NCI-H2081 (cell line): ENCODE measurements at places on chromosomes 7 and 10.
A peak's percentile ranks its signal among the peaks of the same experiment; 100 is the strongest.

GRCh38 chr7:20032741-20033140, 184.4 kb downstream of the MACC1 start:
- no peak for DNase-seq

DNA sequence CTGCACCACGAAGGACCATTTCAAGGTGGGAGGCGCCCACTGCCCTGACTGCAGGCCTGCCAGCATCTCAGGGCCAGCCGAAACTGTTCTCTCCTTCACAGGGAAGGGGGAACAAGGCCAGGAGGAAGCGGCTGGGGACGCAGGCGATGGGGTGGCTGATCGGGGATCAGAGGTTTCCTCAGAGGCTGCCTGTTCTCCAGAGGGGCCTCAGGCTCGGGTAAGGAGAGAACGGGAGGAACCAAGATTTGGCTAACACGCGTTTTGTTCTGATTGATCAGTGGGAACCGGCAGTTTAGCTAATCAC, 87.9 kb downstream of the DIP2C start:
- DNase-seq = no peak

DNA sequence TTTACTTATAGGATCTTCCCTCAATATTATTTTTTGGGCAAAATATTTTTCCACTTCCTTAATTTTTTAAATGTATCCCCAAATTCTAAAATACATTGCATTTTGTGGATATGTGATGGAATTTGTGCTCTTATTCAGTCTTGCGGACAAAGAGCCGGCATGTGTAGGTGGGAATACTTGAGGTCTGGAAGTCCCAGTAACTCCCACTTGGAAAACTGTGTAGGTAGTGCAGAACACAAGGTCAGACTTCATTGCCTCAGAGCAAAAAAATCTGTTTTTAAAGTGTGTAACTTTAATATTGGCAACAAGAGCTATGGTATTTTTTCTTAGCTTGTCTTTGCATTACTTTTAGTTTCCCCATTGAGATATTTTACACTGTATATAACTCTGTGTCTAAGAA, 68.5 kb upstream of the SEMA3A start:
- DNase-seq = no peak

GRCh38 chr7:43117095-43117494, 4.6 kb downstream of the HECW1 start:
- DNase-seq = no peak

DNA sequence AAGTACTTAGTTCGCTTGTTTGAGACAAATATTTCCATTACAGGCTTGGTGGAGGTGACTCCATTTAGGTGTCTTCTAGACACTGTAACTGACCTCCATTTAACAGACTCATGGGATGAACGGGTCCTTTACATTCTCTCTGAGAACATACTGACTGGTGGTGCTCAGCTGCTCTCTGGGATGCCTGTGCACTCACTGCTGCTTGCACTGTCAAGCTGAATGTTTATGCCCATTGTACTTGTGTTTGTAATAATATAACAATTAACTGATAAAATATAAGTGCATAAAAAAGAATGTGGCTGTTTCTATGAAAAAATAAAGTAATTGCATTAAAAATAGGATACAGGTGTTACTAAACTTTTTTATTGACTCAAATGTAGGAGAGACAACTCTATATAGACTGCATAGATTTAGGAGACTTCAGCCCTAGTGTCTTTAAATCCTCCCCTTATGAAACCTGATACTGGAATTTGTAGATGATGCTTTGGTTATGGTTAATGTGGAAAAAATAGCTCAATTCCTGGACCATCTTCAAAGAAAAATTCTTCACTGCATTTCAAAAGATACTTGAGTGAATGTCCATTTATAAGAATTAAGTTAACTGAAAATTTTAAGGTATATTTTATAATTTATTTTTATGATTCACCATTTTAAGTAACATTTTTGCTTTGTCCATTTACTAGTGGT, 85.4 kb downstream of the CDK14 start:
- no peak for DNase-seq

DNA sequence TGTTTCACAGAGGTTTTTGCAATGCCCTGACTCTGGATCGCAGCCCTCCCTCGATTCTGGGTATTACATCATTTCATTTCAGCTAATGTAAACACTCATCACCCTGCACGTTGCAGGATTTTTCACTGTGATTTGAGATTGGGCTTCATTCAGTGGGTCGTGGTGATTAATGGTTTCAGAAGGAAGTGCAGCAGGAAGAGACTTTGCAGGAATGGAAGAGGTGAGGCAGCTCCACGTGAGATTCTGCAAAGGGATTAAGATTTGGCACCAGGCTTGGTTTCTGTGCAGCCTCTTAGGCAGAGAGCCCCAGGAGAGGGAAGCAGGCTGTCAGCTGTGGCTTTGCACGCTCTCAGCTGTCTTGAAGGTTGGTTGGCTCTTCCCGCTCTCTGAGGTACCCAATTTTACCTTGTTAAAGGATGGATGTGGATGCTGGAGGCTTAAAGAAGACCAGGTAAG, 95.2 kb downstream of the PLCE1 start:
- DNase-seq = no peak

GRCh38 chr7:87111877-87112276, 40.4 kb upstream of the DMTF1 start:
- DNase-seq = no peak

DNA sequence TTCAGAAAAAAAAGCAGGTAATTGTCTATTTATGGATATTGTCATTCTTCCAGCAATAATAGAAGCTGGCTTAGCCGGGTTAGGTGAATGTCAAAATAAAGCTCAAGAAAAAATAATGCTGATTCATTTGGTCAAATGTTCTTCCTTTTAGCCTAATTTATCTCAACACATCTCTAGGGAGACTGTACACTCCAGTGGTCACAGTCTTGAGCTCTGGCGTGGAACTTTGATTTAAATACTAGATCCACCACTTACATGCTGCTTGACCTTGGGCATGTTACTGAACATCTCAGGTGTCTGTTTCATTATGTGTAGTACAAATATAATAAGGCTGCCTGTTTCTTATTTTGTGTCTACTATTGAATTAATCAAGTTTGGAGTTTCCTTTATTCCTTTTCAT, 22.0 kb downstream of the PRTFDC1 start:
- no peak for DNase-seq

- DNase-seq = no peak
Observed at GRCh38 chr10:48536916-48537890, 67.7 kb downstream of the ARHGAP22 start.

- peak; percentile 9 for DNase-seq
Observed at GRCh38 chr10:80407812-80408241, 524 bp upstream of the PRXL2A start.

DNA sequence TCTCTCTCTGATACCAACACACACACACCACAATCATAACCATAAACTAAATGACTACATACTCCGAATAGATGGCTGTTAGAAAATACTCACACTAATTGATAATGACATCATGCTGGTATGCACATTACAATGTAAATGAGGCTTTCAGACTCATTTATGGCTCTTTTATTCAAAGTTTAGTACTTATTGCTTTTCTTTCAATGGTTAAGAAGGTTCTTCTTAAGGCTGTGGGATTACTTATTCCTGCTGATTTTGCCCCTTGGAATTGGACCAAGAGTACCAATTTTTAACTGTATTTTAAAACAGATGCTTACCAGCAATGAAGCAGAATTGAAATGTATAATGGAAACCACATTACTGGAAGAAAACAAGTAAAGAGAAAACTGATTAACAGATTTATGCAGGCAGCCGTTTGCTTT, 20.6 kb upstream of the CABCOCO1 start:
- no peak for DNase-seq

GRCh38 chr10:11242443-11243387, 225.0 kb downstream of the CELF2 start:
- DNase-seq = no peak

GRCh38 chr7:51261950-51262795, 54.4 kb downstream of the COBL start:
- DNase-seq = peak; percentile 27

DNA sequence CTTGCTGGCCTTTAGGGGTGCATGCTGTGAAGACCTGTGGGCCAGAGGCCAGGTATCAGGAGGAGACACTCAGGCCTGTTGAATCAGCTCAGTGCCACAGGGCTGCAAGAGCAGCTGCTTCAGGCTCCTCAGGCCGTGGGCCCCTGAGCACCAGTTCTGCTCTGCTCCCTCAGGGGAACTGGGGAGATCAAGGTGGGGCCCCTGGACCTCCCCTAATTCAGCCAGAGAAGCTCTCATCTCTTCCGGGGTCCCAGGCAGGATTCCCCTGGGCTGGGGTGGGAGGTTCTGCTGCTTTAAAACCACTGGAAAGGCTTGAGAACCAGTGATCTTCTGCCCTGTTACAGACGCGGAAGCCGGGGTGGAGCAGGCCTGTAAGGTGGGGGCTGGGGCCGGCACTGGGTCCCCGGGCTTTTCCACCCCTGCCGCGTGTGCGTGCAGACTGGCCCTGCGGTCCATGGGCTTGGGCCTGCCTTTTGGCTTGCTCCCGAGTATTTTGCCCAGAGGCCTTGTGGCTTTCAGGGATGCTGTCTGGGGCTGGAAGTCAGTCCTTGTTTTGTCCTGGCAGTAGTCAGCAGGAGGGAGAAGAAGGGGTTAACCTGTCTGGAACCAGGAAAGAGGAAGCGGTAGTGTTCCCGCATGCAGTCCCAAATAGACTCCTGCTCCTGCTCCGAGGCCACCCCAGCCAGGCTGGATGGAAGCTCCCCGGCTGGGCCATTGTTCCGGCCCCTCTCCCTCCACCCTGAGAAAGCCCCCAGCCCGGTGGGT, 74.3 kb downstream of the LHPP start:
- no peak for DNase-seq

DNA sequence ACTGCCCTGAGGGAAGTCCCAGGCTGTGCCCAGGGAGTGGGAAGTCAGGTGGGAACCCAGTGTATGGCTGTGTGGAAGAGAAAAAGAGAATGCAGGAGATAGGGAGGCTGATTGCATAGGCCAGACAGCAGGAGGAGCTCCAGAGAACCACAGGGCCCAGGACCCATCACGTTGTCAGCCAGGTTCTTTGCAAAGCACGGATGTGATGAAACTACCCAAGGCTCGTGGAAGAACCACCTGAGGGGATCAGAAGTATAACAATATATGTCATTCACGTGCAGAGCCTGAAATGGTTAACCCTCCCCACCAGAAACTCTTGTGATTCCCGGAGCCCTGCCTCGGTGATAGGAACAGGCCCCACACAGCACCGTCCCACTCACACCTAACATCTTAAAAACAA, 83.6 kb downstream of the LARP4B start:
- no peak for DNase-seq

GRCh38 chr7:101066141-101066832, 19.0 kb upstream of the TRIM56 start:
- no peak for DNase-seq

DNA sequence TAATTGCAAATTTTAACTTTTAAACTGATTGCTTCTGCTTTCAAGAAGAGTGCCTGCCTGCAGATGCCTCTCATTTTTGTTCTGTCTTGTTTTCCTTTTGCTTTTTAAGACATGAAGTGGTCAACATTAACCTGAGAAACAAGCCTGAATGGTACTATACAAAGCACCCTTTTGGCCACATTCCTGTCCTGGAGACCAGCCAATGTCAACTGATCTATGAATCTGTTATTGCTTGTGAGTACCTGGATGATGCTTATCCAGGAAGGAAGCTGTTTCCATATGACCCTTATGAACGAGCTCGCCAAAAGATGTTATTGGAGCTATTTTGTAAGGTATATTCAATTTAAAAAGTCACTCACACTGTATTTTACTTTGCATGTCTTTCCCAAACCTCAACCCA, 8.8 kb downstream of the GSTO2 start:
- peak; percentile 42 for DNase-seq

GRCh38 chr7:25012254-25012653, 32.3 kb upstream of the OSBPL3 start:
- no peak for DNase-seq

DNA sequence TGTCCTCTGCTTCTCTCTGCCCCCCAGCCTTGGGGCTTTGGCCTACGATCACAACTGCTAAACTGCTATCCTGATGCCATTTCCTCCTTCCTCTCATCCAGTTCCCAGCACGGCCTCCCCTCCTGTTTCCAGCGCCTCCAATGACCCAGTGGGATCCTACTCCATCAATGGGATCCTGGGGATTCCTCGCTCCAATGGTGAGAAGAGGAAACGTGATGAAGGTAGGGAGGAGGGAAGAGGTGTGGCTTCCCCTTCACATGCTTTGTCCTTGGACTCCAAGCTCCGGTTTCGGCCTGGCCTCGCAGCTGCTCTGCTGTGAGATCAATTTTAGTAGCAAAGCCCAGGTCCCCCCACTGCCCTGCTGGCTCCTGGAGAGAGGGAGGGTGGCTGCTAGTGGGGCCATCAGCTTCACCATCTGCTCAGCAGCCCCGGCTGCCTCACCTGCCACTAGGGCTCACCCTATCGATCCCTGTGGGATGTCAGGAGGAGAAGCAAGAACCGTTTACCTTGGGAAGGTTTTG, 35.8 kb downstream of the PAX2 start:
- no peak for DNase-seq
